ENCODE measurements at places on chromosomes 3 and 15.

GRCh38 chr15:72889545-72889944 lies 106.0 kb upstream of the ADPGK start:
- no peak for DNase-seq

DNA sequence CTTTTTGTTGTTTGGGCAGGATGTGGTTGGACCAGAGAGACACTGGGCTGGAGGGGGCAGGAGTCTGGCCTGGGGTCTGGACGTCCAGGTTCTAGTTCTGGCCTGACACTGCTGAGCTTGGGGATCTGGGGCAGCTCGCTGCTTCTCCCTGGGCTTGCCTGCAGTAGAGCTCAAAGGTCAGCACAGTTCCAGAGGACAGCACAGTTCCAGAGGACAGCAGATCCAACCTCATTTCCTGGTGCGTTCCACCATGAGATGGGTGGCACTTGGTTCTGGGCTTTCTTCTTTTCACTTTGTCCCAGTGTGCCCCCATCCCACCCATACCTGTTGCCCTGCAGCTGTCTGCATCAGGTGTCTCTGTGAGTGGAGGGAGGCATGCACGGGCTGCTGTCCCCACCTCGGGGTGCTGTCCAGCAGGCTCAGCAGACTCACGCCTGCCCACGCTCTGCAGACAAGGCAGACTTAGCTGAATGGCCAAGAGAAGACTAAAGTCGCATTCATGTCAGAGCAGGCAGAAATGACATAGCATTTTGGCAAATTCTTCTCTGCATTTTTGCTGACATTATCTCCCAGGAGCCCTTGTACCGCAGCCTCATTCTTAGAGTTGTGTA lies 16.7 kb downstream of the CACNA2D3 start:
- DNase-seq, result no peak

GRCh38 chr15:25342629-25343028 lies 96.2 kb downstream of the UBE3A start:
- DNase-seq, result no peak

DNA sequence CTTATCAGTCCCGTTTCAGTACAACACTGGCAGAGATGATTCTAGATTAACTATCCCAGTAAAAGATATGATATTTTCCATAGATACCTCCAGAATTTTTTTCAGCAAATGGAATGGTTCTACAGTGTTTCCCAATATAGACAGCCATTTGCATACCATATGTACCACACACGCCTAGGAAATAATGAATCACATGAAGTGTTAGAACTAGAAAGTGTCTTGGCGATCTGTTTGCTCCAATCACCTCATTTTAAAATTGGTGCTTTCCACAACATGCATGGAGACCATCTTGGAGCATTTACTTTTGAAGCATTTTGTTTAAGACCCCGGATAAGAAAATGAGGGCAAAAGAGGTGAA lies 2.0 kb downstream of the C2CD4A start:
- peak; percentile 54 for DNase-seq

DNA sequence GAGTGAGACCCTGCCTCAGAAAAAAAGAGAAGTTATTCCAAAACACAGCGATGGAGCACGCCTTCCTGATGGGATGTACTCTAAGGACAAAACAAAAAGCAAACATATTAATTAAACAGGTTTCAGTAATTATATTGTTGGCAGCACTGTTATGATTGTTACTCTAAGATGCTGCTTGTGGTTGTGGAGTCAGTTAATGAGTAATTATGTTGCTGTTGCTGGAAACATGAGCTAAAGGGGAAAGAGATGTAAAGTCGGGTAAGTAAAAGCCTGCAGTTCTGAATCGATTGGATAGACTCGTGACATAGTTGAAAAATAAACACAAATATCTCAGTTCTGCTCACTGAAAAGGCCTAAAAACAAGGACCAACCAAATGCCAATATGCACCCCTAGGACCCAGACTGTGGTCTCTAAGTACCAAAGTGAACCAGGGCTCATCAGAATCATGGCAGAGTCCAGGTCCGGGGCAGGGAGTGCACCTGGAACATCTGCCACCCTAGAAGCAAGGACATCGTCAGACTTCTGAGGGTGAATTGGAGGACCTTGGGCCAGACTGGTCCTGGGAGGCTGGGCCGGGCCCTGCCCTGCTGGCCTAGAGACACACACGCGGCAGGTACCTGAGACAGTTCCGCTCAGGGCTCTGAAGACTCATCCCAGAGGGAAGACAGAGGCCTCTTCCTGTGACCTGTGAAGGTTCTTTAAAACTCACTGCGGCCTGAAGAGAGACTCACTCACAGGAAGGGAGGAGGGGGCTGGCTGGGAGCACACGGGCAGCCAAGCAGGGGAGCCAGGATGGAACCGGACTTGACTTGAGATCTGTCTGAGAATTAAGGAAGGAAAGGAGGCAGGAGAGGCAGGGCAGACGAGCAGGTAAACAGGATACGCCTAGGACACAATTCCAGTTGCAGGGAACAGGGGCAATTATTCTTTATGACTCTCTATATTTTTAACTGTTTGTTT lies 140.5 kb downstream of the LRRK1 start:
- no peak for DNase-seq

DNA sequence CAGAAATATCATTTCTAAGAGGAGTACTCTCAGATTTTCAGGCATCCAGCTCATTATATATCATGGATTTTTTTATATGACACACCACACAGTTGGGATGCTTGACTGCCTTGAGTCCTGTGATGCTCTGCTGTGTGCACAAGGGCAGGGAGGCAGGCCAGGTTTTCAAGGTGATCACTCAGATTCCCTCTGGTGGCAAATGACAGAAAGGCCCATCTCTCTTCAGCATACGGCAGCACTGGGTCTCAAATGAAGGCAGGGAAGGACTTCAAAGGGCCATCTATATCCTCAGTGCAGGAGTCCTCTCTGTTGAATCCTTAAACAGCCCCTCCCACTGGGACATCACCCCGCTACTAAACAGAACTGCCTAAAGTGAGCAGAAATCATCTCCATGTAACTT lies 54.8 kb upstream of the MYO5C start:
- no peak for DNase-seq

DNA sequence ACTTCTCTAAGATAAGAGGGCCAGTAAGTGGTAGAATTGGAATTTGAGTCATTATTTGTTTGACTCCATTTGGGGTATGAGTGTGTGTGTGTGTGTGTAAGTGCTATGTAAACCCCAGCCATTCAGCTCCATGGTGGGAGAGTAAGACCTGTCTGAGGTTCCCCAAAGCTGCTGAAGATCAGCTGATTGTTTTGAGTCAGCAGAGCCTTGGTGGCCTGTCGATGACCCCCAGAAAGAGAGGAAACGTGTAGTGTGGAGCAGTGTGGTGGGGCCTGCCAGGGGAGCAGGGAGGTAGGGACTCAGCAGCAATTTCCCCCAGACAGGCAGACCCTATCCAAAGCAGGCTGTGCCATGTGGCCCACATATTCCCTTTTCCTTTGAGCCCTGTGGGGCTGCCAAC lies 5.3 kb downstream of the DVL3 start:
- DNase-seq, result no peak

DNA sequence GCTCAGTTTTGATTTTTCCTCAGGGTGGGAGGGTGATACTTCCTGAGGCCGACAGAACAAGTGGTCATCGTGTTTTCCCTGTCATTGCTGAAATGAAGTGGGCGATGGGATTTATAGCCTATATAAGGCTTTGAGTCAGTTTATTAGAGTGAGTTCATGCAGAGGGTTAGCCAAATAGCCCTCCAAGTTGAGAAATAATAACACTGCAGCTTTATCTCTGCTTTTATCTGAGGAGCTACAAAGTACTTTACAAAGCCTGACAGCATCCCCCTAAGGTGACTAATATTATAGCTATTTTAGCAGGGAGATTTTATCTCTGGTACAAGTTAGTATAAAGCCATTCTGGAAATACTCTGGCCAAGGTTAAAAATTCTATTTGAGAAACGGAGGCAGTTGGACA lies 389.6 kb downstream of the MFSD1 start:
- peak; percentile 29 for DNase-seq

- no peak for DNase-seq
Measured at GRCh38 chr3:186510374-186511079, 33.7 kb downstream of the CRYGS start.

- no peak for DNase-seq
Measured at GRCh38 chr15:27238707-27239423, 267.9 kb downstream of the GABRG3 start.

DNA sequence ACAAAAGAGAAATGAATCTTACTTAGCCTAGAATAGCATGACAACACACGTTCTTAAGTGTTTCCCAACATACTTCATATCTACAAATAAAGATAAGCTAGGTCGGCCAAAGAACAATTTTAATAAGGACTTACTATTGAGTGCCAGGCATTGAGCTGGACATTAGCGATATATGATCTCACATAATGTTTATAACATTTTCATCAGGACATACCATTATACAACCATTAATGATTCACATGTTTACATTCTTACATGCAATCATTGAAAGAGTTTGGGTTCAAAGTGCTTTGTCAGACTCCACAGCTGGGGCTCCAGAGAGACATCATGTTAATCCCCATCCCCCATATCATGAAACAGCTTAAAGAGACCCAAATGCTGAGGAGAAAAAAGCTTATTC lies 189.0 kb downstream of the STT3B start:
- no peak for DNase-seq

GRCh38 chr15:70722266-70723121 lies 40.9 kb downstream of the UACA start:
- peak; percentile 59 for DNase-seq

DNA sequence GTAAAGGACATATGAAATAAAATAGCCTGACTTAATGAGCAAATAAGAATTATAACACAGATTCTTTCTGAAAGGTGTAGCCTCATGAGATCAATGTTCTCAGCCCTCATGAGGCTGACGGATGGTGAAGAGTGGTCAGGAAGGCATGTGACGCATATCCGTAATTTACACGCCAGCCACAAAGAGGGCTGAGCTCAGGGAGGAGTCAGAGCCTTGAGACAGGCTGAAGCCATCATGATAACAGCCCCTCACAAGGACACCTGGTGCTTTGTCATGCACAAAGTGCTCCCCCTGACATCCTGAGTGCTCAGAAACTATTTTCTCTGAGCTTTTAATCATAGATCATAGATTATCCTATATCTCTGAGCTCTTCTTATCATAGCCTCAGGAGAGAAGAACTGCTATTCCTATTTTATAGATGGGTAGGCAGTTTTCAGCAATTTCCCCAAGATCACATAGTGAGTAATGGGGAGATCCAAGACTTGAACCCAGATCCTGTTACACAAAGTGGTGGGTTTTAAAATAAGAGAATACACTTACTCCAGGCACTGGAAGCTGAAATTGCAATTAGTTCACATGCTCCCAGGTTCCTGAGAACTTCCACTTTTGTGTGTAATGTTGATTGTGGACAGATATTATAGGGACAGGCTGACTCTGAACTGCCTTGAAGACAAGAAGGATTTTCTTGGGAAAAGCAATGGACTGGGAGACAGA lies 267.1 kb downstream of the RPLP1 start:
- no peak for DNase-seq

DNA sequence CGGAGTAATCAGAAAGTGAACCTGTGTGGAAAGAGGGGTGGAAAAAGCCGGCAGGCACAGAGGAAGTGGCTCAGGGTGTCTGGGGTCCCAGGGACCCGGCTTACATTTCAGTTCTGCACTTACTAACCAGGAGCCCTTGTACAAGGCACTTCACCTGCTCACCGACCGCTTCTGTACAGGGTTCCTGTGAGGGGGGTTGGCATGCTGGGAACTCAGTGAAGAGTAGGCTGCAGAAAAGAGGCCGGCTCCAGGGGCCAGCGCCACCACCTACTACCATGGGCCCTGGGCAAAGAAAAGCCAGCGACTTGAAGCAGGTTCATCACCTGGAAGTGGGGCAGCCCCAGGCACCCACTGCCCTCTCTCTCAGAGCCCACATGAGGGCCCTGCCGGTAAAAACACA lies 6.2 kb downstream of the STIMATE start:
- no peak for DNase-seq

DNA sequence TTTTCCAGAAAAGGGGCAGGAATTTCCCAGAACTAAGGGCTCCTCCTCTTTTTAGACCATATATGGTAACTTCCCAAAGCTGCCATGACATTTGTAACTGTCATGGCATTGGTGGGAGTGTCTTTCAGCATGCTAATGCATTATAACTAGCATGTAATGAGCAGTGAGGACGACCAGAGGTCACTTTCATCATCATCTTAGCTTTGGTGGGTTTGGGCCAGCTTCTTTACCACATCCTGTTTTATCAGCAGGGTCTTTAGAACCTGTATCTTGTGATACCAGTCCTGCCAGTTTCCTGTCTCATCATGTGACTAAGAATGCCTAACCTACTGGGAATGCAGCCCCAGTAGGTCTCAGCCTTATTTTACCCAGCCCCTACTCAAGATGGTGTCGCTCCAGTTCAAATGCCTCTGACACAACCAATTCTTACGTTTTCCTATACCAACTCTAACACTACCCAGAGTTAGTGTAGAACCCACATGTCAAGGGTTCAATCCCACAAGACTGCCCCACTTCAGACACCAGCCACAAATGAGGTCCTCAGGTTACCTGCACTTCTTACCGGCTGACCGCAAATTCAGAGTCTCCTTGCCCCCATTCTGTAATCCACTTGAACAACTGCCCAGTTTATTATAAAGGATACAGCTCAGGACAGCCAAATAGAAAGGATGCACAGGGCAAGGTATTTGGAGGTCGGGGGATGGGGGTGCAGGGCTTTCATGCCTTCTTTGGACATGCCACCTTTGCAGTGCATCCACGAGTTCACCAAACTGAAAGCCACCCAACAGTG lies 17.7 kb downstream of the FOXB1 start:
- no peak for DNase-seq

GRCh38 chr3:11691767-11692531 lies 48.2 kb upstream of the VGLL4 start:
- DNase-seq, result no peak

DNA sequence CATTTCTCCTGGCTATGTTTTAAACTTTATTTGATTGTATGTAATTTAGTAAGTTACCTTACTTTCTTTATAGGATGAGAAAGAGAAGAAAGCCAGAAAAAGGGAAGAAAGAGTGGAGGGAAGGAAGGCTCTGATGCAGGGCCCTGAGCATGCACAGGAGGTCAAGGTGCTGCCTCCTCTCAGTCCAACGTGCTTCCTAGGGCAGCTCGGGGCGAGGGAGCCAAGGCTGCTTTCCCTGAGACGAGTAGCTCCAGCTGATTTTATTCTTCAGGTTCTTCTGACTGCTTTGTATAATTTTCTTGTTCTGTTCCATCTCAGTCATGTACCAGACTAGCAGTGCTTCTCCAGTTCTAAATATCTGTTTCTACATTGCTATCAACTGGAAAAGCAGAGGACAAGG lies 3.4 kb downstream of the CORO2B start:
- no peak for DNase-seq

- no peak for DNase-seq
Measured at GRCh38 chr3:28982906-28983305, 298.0 kb upstream of the RBMS3 start.

- DNase-seq, result no peak
Measured at GRCh38 chr3:177295116-177295515, 97.8 kb upstream of the TBL1XR1 start.
